ENCODE measurements at places on chromosomes 4 and X.

DNA sequence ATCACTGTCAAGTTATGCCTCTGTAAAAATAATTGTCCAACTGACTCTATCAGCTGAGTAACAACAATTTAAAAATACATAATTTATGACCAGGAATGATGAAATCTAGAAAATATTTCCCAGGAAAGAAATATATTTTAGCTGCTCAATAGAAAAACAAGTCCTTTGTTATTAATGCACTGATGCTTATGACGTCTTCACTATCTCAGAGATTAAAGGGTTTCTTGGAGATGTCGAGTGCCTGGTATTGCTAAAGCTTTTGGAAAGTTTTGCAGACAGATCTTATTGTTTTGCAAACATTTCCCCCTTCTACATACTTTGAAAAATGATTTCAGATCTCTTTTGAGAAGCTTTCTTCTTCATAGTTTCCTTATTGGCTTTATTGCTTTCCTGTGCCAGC is 154.6 kb upstream of the RPS6KA3 start:
- DNase-seq: no peak

- no peak for DNase-seq
Measured at GRCh38 chrX:27964432-27964831, 16.8 kb downstream of the DCAF8L1 start.

DNA sequence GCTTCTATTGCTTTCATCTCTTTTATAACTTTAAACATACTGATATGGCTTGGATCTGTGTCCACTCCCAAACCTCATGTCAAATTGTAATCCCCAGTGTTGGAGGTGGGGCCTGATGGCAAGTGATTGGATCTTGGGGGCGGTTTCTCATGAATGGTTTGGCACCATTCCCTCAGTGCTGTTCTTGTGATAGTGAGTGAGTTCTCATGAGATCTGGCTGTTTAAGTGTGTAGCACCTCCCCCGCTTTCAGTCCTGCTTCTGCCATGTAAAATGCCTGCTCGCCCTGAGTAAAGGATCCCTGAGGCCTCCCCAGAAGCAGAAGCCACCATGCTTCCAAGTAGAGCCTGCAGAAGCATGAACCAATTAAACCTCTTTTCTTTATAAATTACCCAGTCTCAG is 17.7 kb downstream of the MND1 start:
- no peak for DNase-seq

- DNase-seq: no peak
Measured at GRCh38 chr4:105715692-105716278, 7.2 kb downstream of the GSTCD start.

DNA sequence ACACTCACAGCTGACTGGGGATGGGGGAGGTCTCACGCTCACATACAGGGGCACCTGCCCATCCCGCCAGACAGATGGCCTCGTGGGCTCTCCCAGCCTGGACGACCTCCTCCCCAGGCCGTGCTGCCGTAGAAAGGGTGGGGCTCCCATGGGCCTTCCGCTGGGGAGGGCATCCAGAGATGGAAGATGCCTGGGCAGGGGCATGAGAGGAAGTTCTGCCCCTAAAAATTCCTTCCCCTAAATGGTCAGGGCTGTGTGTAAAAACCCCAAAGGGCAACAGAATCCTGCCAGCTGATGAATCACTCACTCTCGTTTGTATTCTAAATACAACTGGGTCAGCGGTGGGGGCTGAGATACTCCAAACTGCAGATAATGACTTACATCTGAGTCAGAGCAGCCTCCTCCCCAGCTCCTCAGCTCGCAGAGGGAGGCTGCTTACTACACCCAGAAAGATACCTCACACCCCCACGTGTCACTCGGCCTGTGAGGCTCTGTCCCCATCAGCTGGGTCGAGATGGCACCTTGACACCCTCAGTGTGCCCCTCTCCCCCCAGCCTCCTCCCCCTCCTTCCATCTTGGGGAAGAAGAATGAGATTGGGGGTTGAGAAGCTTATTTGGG is 10.1 kb downstream of the WDR1 start:
- no peak for DNase-seq

GRCh38 chr4:93855926-93856325 is 27.4 kb downstream of the ATOH1 start:
- no peak for DNase-seq

DNA sequence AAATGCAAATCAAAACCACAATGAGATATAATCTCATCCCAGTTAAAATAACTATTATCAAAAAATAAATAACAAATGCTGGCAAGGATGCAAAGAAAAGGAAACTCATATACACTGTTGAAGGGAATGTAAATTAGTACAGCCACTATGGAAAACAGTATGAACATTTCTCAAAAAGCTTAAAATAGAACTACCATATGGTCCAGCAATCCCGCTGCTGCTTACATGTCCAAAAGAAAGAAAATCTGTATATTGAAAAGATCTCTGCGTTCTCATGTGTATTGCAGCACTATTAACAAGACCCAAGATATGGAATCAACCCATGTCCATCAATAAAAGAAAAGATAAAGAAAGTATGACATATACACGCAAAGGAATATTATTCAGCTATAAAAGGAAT is 3.0 kb upstream of the NAP1L2 start:
- no peak for DNase-seq

DNA sequence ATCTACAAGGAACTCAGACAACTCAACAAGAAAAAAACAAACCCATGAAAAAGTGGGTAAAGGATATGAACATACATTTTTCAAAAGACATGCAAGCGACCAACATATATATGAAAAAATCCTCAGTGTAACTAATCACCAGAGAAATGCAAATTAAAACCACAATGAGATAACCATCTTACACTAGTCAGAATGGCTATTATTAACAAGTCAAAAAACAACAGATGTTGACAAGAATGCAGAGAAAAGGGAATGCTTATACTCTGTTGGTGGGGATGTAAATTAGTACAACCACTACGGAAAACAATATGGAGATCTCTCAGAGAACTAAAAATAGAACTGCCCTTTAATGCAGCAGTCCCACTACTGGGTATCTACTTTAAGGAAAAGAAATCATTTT is 12.1 kb downstream of the NIPAL1 start:
- no peak for DNase-seq

- no peak for DNase-seq
Measured at GRCh38 chr4:94798808-94799207, 41.1 kb downstream of the BMPR1B start.

- DNase-seq: no peak
Measured at GRCh38 chr4:184446132-184446658, 28.2 kb downstream of the IRF2 start.

- no peak for DNase-seq
Measured at GRCh38 chrX:68829582-68830418, 979 bp downstream of the EFNB1 start.

DNA sequence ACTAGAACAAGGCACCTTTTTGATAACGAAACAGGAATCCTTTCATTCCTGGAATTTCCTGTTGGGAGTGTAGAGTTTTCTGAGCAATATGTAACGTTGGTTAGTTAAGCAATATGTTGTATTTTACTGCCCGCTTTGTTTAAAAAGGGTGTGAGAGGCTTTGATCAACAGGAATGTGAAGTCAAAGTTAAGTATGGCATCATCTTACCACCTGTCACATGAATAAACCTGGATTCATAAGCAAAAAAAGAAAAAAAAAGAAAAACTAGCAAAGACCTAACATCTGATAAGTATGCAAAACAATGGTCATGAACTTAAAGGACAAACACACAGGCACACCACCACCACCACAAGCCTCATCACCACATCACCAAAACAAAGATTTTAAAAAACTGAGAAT is 7.1 kb upstream of the CXCL5 start:
- DNase-seq: no peak

DNA sequence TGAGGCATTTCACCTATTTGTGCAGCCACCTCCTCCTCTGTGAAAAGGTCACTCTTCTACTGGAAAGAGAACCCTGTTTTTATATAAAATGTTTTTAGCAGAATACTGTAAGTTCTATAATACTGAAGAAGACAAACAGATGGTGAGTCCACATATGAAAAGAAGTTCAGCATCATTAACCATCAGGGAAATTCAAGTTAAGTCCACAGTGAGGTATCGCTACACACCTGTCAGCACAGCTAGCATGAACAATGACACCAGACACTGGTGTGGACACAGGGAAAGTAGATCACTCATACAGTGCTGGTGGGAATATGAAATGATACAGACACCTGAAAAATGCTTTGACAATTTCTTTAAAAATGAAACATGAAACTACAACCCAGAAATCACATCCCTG is 133.0 kb downstream of the MAD2L1 start:
- no peak for DNase-seq

DNA sequence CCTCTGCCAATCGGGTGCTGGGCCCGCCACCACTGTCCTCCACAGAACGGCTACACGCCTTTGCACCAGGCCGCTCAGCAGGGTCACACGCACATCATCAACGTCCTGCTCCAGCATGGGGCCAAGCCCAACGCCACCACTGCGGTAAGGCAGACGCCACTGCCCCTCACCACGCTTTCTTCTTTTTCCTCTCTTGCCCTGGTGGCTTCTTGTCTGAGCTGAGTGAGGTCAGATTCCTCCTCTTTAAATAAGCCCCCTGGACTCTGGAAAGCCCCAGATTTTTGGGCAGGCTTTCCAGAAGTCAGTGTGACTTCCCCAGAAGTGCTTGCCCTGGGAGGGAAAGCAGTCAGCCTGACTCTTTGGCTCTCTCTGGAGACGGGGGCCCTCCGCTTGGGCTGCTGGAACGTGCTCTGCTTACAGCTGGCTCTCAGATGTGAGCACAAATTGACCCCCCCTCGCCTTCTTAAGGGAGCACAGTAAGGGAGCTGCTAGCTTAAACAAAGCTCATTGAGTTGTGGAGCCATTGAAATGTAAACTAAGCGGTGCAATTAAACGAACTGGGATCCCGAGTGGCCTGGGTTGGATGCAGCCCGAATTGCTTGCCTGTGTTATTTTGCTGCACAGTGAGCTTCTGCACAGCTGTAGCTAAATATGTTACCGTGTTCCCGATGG is 243.1 kb downstream of the ANK2 start:
- DNase-seq: no peak

GRCh38 chr4:158966091-158966490 is 136.8 kb upstream of the RAPGEF2 start:
- no peak for DNase-seq

GRCh38 chrX:153922932-153923857 is 2.9 kb downstream of the ARHGAP4 start:
- peak; percentile 72 for DNase-seq

- DNase-seq: no peak
Measured at GRCh38 chr4:123352240-123352945, 44.2 kb upstream of the SPRY1 start.

DNA sequence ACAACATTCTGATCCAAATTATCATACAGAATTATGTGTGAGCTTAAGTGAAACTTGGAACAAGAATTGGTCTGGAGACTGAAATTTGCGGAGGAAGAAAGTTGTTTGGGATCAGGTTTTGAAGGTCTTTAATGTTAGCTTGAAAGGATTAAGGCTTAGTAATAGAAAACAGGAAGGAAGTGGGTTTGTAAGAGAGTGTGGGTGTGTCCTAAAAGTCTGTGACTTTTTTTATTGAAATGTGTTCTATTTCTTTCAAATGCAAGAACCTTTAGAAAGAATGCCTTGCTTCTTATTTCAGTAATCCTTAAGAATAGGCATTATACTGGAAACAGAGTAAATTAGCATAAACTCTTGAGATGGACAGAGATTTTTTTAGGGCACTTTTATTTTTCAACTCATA is 198.0 kb downstream of the GALNTL6 start:
- DNase-seq: no peak

DNA sequence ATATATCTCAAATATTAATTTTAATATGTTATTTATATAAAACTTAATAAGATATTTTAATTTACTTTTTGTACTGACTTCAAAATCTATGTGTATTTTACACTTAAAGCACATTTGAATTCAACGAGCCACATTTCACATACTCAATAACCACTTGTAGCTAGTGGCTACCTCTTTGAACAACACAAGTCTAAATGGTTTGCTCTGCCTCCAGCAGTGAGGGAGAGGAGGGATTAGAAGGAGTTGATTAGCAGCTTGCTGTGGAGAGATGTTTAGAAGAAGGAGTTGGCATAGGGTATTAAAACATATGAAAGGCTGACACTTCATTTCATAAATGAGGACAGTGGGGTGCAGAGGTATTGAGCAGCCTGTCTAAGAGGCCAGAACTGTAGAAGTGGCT is 124.0 kb downstream of the ARHGAP24 start:
- no peak for DNase-seq

- DNase-seq: no peak
Measured at GRCh38 chr4:100979736-100980135, 367.6 kb downstream of the PPP3CA start.

- peak; percentile 18 for DNase-seq
Measured at GRCh38 chrX:119790977-119791436, 423 bp downstream of the RPL39 start.
